Activated CD4-positive, alpha-beta memory T cell treated with anti-CD3 and anti-CD28 coated beads for 36 hours (primary cell): ENCODE measurements at places on chromosomes 3 and 15. TPM values are rescaled to one million over a fixed set of nuclear protein-coding genes. Genes with fewer than 3 reads are reported as not detected.

SLC9A9 gene
- total RNA-seq: 1.3 TPM

GOLGA6L7 gene
- total RNA-seq: not detected

SNX22 gene
- total RNA-seq: 0.38 TPM

MYL3 gene
- total RNA-seq: not detected

PRSS50 gene
- not detected for total RNA-seq

LARP6 gene
- total RNA-seq: not detected

LRRC49 gene
- total RNA-seq: 0.46 TPM

STRA6 gene
- total RNA-seq: not detected

THBS1 gene
- 1.8 TPM for total RNA-seq

GPR176 gene
- 0.27 TPM for total RNA-seq

VPS8 gene
- 28.7 TPM for total RNA-seq

ATP13A4 gene
- 2.7 TPM for total RNA-seq

CNTN3 gene
- total RNA-seq: not detected

SLC15A2 gene
- 1.1 TPM for total RNA-seq

ST8SIA2 gene
- total RNA-seq: not detected

SLC9C1 gene
- not detected for total RNA-seq

PPIB gene
- 283 TPM for total RNA-seq

RAD18 gene
- 41.9 TPM for total RNA-seq
